ENCODE measurements at places on chromosomes 13 and 19.

DNA sequence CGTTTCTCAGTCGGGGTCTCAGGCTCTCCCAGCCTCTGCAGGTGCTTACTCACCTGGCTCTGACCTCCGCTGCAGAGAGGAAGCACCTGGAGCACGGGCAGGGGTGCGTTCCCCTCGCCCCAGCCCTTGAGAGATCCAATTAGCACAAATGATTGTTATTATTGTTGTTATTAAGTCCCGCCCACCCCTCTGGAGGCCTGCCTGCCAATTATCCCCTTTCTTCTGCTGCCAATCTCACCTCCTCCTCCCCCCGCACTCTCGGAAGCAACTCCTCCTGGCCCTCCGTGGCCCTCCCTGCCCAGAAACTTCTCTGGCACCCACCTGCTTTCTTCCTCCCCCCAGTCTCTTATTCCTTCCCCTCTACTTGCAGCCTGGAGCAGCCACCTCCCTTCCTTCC lies 8.8 kb downstream of the ZNF787 start:
- DNase-seq, result no peak
- no peak overlapping the region for H3K27ac ChIP-seq
- H3K27me3 ChIP-seq, result no peaks in the 10 kb centered on the region
- peaks cover 3% of the 10 kb centered on the region for H3K4me1 ChIP-seq
- no peak overlapping the region for H3K4me3 ChIP-seq
- no peaks in the 10 kb centered on the region for H3K36me3 ChIP-seq

DNA sequence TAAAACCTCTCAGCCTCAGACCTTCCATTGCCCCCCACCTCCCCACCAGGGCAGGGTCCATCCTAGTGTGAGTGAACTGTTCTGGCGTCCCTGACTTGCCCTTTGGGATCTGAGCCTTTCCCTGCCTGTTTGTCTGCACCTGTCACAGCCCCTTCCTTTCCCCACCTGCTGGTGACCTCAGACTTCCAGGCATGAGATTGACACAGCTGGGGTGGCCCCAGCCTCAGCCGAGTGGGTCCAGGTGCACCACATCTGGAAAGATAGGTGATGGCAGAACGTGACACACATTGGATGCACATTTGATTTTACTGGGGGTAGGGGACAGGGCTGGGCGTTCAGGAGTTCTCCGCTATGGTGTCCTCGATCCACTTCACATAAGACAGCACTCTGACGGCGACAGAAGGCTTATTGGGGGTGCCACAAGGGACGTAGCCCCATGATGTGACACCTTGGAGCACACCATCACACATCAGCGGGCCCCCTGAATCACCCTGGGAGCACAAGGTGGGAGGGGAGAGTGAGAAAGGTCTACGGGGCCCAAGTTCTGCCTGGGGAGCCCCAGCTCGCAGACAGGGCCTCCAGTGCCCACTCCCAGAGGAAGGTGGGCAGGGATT lies 4.6 kb downstream of the KLK1 start:
- no peaks in the 10 kb centered on the region for H3K36me3 ChIP-seq
- DNase-seq, result no peak
- peaks cover 21% of the 10 kb centered on the region for H3K27me3 ChIP-seq
- H3K27ac ChIP-seq, result no peak overlapping the region
- H3K4me1 ChIP-seq, result peaks cover 9% of the 10 kb centered on the region

DNA sequence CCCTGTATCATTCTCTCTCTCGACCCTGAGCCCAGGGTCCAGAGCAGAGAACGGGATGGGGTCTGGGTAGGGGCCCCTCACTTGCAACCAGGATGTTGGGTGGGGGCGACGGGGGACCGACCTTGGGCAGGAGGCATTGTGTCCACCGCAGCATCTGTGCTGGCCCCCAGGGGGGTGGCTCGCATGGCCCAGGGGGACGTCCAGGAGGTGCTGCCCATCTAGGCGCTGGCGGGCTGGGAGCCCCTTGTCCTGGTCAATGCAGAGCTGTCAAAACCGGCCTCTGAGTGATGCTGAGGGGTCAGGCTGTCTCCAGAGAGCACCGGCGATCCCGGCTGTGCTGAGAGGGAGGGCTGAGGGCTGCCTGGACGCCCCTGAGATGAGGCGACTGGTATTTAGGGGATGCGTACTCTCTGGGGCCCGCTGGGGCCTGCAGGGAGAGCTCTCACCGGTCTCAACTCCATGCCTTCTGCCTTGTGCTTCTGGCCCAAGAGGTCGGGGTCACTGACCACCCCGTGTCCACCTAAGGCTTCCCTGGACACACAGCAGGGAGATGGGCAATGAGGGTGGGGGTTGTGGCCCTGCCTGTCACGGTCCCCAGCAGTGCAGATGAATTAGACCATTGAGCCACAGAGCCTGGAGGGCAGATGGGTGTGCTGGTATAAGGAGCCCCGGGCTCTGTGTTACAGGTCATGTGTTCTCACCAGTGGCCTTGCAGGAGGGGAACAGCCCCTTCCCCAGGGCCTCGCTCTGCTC lies 8.6 kb downstream of the RPS9 start:
- H3K4me3 ChIP-seq, result no peak overlapping the region
- peaks cover 32% of the 10 kb centered on the region for H3K36me3 ChIP-seq
- DNase-seq, result no peak

DNA sequence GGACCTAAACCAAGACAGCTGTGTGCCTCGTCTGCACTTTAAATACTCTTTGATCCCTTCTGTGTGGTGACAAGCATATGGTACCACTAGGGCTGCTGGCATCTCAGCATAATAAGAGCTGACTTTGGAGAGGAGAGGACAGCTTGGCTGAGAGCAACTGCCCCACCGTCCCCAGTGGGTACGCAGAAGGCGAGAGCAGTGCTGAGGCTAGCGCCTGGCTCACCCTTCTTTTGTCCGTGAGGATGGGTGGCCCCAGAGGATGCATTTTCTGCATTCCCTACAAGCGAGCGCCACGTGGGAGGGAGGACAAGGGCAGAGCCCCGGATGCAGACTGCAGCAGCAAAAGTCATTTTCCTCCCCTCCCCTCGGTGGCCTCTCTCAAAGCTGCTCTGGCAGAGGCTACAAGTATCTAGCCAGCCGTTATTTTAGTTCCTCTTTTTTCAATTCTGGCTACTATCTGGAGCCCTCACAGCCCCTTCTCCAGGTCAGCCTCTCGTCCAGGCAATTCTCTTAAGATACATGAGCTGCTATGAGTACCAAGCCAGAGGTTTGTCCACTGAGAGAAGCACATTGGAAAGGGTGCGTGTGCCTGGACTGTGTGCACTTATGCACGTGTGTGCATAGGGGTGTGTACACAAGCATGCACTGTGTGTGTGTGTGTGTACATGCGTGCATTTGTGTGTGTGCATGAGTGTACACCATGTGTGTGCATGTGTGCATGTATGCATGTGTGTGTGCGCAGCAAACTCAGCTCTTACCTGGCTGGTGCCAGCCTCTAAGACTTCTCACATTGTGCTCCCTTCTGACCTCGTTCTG lies 51.3 kb downstream of the RAB20 start:
- DNase-seq, result no peak
- H3K4me3 ChIP-seq, result no peak overlapping the region
- no peak overlapping the region for H3K27ac ChIP-seq
- H3K27me3 ChIP-seq, result no peaks in the 10 kb centered on the region

DNA sequence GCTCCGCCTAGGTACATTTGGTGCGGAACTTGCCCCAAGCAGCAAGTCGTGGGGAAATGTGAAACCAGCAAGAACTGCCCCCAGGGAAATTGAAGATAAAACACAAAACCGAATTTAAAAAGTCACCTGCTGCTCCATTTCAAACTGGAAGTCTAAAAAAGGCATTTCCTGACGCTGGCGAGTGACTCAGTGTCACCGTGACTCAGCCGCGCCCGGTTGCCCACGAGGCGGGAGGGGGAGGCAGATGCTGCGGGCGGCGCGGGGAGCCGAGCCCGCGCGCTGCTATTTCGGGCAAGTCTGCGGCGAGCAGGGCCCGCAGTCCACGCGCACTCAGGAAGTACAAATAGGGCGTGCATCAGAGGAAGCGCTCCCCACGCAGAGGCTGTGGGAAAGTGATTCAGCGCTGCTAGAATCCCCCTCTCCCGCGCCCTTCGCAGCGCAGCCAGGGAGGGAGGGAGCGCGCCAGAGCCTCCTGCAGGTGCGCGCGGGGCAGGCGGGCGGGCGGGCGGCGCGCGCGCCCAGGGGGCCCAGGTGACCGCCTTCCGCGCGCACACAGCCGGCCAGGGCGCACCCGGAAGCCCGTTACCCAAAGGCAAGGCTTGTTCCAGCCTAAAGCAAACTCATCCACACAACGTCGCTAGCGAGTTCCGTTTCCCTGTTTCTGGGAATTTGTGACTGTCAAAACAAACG lies 168.8 kb downstream of the COL4A1 start:
- peaks cover 12% of the 10 kb centered on the region for H3K4me1 ChIP-seq
- H3K27ac ChIP-seq, result no peak overlapping the region
- H3K4me3 ChIP-seq, result peak overlapping the region; percentile 44
- no peak for DNase-seq
- H3K36me3 ChIP-seq, result no peaks in the 10 kb centered on the region
- peaks cover 3% of the 10 kb centered on the region for H3K27me3 ChIP-seq
